Activated CD4-positive, alpha-beta memory T cell treated with anti-CD3 and anti-CD28 coated beads for 36 hours (primary cell): ENCODE measurements at places on chromosomes 1 and 21. TPM values are rescaled to one million over a fixed set of nuclear protein-coding genes. Genes with fewer than 3 reads are reported as not detected.

Gene DYRK3
- total RNA-seq: 11.4 TPM

Gene DCDC2B
- not detected for total RNA-seq

Gene ST6GALNAC3
- 0.26 TPM for total RNA-seq

Gene RAB7B
- total RNA-seq: not detected

Gene GPR52
- 0.33 TPM for total RNA-seq

Gene TATDN3
- total RNA-seq: 19.2 TPM

Gene OR2T2
- total RNA-seq: not detected

Gene ICOSLG
- 2.4 TPM for total RNA-seq

Gene INAVA
- total RNA-seq: not detected

- DNase-seq: no peak
Observed at GRCh38 chr1:183640193-183640592, 4.6 kb upstream of the ARPC5 start.

GRCh38 chr1:157842939-157843338 is 1.3 kb upstream of the CD5L start:
- no peak for DNase-seq

DNA sequence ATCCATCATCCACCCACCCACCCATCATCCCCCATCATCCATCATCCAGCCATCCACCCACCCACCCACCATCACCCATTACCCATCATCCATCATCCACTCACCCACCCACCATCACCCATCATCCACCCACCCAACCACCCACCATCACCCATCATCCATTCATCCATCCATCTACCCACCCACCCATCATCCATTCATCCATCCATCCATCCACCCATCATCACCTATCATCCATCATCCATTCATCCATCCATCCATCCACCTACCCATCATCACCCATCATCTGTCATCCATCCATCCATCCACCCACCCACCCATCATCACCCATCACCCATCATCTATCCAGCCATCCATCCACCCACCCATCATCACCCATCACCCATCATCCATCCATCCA is 81.5 kb downstream of the ADARB1 start:
- no peak for DNase-seq

DNA sequence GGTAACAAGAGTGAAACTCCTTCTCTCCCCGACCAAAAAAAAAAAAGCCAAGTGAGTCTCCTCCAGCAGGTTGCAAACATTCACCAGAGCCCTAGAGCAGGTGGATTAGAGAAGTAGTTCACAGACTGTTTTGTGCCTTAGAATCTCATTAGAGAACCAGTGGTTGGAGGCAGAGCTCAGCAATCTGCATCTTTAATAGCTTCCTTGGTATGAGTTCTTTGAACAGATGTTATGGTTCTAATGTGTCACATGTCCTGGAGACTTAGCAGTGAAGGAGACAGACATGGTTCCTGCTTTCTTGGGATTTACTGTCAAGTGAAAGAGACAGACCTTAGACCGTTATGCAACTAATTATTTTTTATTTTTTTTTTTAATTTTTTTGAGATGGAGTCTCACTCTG is 26.8 kb downstream of the SESN2 start:
- no peak for DNase-seq

DNA sequence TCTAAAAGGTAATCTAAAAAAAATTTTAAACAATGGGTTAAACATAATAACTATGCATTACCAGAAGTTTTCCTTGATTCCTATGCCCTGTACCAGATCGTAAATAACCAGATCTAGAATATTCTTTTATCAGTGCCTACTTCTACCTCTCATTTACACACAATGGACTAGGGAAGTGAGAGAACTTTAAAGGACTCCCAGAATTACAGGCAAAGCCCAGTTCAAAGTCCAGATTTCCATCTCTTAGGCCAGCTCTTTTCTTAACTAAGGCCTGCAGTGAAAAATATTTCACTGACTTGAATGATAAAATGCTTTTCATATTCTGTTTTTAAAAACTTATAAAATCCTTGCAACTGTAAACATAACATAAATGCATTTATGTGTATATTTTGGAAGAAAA is 32.6 kb downstream of the ESRRG start:
- no peak for DNase-seq

- DNase-seq: no peak
Observed at GRCh38 chr1:157103268-157103667, 3.7 kb upstream of the ETV3L start.

GRCh38 chr1:55542901-55543504 is 327.8 kb upstream of the USP24 start:
- DNase-seq: no peak

GRCh38 chr1:95028954-95029353 is 43.8 kb downstream of the ALG14 start:
- DNase-seq: peak; percentile 12

DNA sequence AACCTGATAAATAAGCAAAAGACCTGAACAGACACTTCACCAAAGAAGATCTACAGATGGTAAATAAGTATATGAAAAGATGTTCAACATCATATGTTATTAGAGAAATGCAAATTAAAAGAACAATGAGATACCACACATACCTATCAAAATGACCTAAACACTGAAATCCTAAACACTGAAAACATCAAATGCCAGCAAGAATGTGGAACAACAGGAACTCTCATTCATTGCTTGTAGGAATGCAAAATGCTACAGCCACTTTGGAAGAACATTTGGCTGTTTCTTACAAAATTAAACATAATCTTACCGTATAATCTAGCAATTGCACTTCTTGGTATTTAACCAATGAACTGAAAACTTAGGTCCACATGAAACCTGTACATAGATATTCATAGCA is 14.9 kb upstream of the PIGK start:
- DNase-seq: no peak

DNA sequence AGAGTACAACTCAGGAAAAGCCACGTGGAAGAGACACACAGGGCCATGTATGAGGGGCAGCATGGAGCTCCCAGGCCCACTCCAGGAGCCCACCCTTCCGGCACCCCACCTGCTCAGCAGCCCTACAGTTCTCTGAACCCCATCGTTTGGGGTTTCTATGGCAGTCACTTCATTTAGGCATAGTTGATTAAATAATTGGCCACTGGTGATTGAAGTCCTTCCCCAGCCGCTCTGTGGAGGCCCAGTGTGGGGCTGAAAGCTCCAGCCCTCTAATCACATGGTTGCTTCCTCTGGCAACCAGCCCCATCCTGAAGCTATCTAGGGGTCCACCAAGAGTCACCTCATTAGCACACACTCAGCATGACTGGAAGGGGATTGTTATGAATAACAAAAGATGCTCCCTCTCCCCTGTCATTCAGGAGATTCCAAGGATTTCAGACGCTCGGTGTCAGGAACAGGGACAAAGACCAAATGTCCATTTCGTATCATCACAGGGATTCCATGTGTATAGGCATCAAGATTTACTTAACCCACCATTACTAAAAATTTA is 12.2 kb upstream of the S100A7A start:
- DNase-seq: no peak

DNA sequence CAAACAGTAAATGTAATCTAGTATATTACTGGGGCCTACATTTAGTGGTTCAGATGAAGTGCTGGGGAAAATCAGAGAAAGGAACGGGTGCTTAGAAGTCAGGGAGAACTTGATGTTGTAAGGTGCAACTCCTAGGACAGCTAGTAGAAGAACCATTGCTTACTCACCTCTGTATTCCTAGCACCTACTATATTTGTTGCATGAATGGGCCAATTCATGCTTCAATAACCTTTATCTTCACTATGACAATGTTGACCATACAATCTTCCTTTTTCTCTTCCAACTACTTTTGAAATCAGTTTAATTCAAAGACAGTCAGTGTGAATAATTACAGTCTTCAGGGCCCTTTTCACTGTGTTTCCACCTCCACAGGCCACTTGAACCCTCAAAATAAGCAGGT is 125.0 kb upstream of the DMRTA2 start:
- no peak for DNase-seq

- DNase-seq: no peak
Observed at GRCh38 chr1:17627239-17628052, 87.9 kb downstream of the ARHGEF10L start.

DNA sequence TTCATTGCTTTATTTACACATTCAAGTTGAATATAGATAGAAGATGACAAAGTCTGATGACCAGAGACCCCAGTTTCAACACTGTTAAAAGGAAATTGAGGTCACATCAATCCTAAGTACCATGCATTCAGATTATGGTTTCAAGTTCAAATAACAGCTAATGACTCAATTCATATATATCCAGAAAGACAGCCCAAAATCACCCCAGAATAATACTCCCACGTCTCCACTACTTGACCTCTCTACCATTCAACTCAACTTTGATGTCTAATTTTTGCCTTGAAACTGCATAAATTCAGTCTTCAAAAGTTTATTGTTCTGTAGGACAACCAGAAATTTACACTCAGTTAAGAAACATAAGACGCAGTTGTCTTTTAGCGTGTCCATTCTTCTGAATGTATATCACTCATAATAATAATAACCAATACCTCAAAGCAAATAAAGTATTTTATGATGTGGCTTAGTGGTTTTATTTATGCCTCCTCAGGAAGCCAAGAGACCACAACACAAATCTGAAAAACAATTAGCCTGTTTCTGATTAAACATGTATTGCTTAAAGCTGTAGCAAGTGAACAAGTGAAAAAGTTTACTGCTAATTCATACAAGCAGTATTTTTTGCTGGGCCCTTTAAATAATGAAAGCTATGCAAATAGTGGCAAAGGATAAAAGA is 569.0 kb downstream of the LTN1 start:
- no peak for DNase-seq

GRCh38 chr21:17708522-17709265 is 96.0 kb upstream of the BTG3 start:
- no peak for DNase-seq

GRCh38 chr1:224542783-224543440 is 73.2 kb upstream of the CNIH3 start:
- DNase-seq: peak; percentile 47

- no peak for DNase-seq
Observed at GRCh38 chr1:93692026-93692425, 10.4 kb upstream of the BCAR3 start.

DNA sequence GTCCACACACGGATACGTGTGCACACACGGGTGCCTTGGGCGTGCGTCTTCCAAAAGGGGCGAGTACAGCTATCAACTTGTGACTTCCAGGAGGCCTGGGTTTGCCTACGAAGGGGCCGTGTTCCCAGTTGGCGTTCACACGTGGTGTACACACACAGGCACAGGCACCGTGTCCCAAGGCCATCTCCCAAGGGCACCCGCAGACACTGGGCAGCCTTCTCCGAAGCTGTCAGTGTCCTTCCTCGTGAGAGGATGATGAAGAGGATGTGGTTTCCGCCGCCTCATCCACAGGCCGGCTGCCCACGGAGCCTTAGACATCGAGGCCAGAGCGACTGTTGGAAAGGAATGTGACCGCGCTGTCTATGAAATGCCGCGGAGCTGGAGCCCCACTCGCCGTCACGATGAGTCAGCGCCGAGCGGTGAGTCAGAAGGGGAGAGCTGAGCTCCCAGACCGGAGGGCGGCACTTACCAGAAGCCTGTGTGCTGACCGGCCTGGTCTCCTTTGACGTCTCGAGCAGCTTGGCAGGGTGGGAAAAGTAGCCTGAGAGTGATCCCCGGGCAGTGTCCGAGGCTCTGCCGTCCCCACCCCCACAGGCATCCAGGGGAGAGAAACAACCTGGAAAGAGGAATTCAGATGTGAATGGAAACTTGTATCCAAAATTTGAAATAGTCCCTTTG is 141.4 kb upstream of the ARHGEF16 start:
- peak; percentile 84 for DNase-seq
